Upper lobe of left lung (tissue), 6 donors: ENCODE measurements at places on chromosomes 3 and 15.

GRCh38 chr3:81530180-81530939, 231.1 kb downstream of the GBE1 start:
- DNase-seq = no peak
- H3K4me1 ChIP-seq = no peaks in the 10 kb centered on the region
- no peaks in the 10 kb centered on the region for H3K27me3 ChIP-seq
- no peak overlapping the region for H3K4me3 ChIP-seq
- peaks cover 8% of the 10 kb centered on the region for H3K36me3 ChIP-seq

DNA sequence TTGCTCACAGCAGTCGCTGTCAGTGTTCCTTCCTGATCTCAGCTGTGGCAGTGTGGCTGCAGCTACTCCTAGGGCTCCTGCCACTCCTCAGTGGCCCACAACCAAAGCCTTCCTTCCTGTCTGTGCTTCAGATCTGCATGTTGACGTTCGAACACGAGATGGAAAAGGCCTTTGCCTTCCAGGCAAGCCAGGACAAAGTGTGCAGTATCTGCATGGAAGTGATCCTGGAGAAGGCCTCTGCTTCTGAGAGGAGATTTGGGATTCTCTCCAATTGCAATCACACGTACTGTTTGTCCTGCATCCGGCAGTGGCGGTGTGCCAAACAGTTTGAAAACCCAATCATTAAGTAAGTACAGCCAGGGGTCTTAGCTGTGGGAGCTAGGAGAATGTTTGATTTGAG, 17.8 kb downstream of the MKRN2 start:
- H3K4me3 ChIP-seq = no peak overlapping the region
- no peaks in the 10 kb centered on the region for H3K27me3 ChIP-seq
- DNase-seq = no peak
- no peak overlapping the region for H3K27ac ChIP-seq

- no peaks in the 10 kb centered on the region for H3K4me1 ChIP-seq
- H3K36me3 ChIP-seq = peaks cover 94% of the 10 kb centered on the region
- H3K27ac ChIP-seq = no peak overlapping the region
- no peak for DNase-seq
These were observed 65.5 kb downstream of the CCR4 start for GRCh38 chr3:33016846-33017405.

DNA sequence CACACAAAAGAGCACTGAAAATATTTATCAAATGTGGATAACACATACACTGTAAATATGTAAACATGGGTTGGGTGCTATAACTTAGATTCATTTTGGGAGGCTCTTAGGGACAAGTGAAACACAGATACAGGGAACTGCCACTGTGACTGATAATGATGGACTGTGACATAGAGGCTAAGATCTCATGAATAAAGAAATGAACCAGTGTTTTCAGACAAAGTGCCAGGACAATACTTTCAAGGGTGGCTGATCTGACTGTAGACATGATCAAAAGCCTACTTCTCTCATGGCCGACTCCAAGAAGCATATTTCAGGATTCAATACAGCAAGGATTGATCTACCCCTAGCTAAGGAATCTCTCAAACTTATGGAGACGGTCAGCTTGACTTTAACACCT, 353.8 kb downstream of the FGF12 start:
- H3K27ac ChIP-seq = no peak overlapping the region
- no peaks in the 10 kb centered on the region for H3K4me1 ChIP-seq
- H3K36me3 ChIP-seq = no peaks in the 10 kb centered on the region

DNA sequence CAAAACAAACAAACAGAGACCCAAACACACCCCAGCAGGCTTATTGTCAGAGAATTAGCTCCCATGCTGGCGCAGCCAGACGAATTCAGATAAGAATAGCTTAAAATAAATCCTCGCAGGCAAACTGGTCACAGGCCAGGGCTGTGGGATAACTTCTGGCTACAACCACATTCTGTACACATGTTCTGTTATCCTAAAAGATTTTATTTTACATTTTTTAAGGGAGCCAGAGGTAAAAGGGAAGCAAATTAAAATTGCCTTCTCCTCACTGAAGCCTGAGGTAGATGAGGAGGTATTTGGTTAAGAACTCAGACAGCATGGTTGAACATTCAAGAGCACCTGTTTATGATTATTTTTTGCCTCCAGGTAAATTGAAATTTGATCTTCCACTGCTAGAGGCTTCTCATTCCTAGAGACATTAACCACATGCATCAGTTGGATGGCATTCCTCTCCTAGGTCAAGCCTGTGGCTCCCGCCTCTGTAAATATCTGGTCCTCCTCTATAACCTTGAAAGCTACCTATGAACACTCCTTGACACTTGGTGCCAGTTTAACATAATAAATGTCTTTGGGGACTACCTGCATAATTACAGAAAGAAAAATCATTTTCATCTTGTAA, 190.3 kb downstream of the SATB1 start:
- H3K36me3 ChIP-seq = no peaks in the 10 kb centered on the region
- no peak overlapping the region for H3K4me3 ChIP-seq
- no peak for DNase-seq
- H3K27me3 ChIP-seq = no peaks in the 10 kb centered on the region

DNA sequence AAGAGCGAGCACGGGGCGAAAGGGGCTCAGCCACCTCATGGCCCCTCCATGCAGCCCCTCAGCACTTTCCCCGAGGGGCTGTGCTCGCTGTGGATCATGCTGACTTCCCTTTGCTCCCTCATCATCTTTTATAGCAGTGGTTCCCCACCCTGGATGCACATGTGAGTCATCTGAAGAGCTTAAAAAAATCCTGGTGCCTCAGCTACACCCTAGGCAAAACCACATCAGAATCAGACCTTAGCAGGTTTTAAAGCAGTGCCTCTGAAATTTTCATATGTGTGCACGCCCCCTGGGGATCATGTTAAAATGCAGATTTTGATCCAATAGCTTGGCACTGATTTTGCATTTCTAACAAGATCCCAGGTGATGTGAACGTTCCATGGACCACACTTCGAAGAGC, 50.9 kb downstream of the FEM1B start:
- no peak for DNase-seq
- H3K4me1 ChIP-seq = no peaks in the 10 kb centered on the region
- H3K36me3 ChIP-seq = no peaks in the 10 kb centered on the region
- H3K27me3 ChIP-seq = no peaks in the 10 kb centered on the region
- H3K4me3 ChIP-seq = no peak overlapping the region
- H3K27ac ChIP-seq = no peak overlapping the region

DNA sequence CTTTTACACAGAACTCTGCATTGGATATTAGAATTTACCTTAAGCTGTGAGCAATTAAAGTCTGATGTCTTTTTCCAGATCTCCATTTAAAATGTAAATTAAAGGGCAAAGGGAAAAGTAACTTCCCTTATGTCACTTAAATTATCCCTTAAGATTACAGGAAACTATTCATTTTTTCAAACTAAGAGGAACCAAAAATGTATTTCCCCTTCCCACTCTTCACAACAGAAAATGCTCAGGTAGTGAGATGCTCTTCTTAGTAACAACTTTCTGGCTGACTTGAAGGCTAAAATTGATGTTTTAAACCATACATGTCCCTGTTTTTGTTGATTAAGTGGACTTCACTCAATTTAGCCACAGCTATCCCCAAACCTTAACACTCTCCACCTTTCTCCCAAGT, 17.6 kb downstream of the RSL24D1 start:
- no peaks in the 10 kb centered on the region for H3K4me1 ChIP-seq
- DNase-seq = no peak
- peaks cover 20% of the 10 kb centered on the region for H3K36me3 ChIP-seq

GRCh38 chr3:8518138-8518537, 16.5 kb downstream of the LMCD1 start:
- no peak overlapping the region for H3K4me3 ChIP-seq
- no peaks in the 10 kb centered on the region for H3K27me3 ChIP-seq
- no peak for DNase-seq
- H3K27ac ChIP-seq = peak overlapping the region; percentile 22
- H3K4me1 ChIP-seq = peaks cover 49% of the 10 kb centered on the region
- no peaks in the 10 kb centered on the region for H3K36me3 ChIP-seq

DNA sequence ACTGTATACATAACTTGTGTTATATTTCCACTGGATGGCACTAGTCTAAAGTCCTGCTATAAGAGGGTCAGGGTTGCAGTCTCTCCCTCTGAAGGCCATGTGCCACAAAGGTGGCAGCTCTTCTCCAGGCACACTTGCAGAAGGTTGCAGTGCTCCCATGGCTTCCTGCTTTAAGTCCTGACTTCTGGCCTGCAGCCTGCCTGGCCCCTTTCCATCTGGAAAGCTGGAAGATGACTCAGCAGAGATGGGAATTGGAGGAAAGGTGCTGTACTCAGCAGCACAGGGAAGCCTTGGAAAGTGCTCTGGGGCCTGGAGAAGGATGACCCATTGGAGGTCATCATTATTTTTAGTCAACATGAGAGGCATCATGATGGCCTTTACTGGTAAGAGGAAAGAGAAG, 40.9 kb upstream of the MRPL3 start:
- H3K27ac ChIP-seq = no peak overlapping the region
- no peak overlapping the region for H3K4me3 ChIP-seq
- no peaks in the 10 kb centered on the region for H3K4me1 ChIP-seq
- DNase-seq = peak; percentile 30
- H3K27me3 ChIP-seq = no peaks in the 10 kb centered on the region

DNA sequence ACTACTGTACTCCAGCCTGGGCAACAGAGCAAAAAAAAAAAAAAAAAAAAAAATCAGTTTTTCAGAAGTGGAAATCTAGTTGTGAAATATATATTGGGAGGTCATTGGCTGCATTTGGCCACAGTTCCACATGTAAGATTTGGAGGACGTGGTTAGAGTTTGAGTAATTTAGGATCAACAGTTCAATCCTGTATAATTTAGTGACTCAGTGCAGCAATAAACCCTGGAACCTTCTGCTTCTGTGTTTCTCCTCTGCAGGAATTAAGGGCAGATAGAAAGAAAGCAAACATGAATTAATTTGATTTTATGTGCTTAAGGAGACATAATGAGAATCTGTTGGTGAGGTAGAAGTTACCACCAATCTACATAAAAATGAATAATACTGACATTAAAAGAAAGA, 347.0 kb downstream of the PTPRG start:
- H3K27me3 ChIP-seq = no peaks in the 10 kb centered on the region
- H3K36me3 ChIP-seq = no peaks in the 10 kb centered on the region
- H3K27ac ChIP-seq = no peak overlapping the region

GRCh38 chr15:74062671-74063070, 19.7 kb downstream of the GOLGA6A start:
- H3K27ac ChIP-seq = no peak overlapping the region
- no peaks in the 10 kb centered on the region for H3K4me1 ChIP-seq
- H3K36me3 ChIP-seq = no peaks in the 10 kb centered on the region
- no peaks in the 10 kb centered on the region for H3K27me3 ChIP-seq

DNA sequence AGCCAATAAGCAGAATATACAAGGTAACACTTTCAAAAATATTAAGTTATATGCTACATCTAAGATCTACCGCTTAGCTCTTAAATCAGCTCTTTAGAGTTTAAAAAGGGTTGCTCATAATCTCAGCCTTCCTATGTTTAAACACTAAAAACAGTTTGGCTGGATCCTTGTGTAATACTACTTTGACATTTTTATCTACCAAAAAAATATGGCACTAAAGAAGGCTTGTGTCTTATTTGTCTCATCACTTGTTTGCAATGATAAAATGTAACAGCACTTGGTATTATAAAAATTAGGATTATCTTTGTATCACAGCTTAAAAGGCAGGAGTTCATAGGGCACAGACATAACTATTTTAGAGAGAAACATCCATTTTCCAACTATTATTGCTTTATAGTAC, 9.8 kb downstream of the ANKRD28 start:
- no peak overlapping the region for H3K4me3 ChIP-seq
- H3K36me3 ChIP-seq = no peaks in the 10 kb centered on the region
- no peaks in the 10 kb centered on the region for H3K4me1 ChIP-seq
- no peak overlapping the region for H3K27ac ChIP-seq
- H3K27me3 ChIP-seq = no peaks in the 10 kb centered on the region
- DNase-seq = no peak

DNA sequence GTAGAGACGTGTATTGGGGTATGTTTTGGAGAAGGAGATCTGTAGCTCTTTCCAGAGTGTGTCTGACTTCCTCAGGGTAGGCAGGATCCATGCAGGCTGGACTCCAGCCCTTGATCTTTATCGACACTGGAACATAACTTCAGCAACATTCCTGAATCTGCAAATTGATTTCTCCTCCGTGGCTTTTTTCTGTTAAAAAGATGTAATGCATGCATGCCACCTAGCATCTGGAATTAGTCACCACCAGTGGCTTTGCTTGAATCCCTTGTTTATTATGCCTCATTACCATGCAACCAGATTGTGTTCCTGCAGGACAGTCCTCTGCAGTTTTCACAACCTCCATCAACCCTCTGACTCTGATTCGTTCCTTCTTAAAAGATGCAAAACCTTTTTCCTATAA, 86.1 kb downstream of the CCNL1 start:
- no peaks in the 10 kb centered on the region for H3K27me3 ChIP-seq
- H3K4me3 ChIP-seq = no peak overlapping the region
- no peaks in the 10 kb centered on the region for H3K4me1 ChIP-seq
- no peaks in the 10 kb centered on the region for H3K36me3 ChIP-seq
- no peak overlapping the region for H3K27ac ChIP-seq

GRCh38 chr3:181773921-181774320, 62.2 kb downstream of the SOX2 start:
- H3K27ac ChIP-seq = no peak overlapping the region
- DNase-seq = no peak
- H3K4me3 ChIP-seq = no peak overlapping the region
- H3K4me1 ChIP-seq = no peaks in the 10 kb centered on the region

DNA sequence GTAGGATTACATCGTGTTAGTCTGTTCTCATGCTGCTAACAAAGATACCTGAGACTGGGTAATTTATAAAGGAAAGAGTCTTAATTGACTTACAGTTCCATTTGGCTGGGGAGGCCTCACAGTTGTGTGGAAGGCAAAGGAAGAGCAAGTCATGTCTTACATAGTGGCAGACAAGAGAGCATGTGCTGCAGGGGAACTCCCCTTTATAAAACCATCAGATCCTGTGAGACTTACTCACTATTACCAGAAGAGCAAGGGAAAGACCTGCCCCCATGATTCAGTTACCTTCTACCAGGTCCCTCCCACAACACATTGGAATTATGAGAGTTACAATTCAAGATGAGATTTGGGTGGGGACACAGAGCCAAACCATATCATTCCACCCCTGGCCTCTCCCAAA, 3.4 kb downstream of the SLC25A26 start:
- no peaks in the 10 kb centered on the region for H3K27me3 ChIP-seq
- no peak overlapping the region for H3K4me3 ChIP-seq
- no peak for DNase-seq

GRCh38 chr3:73031573-73032103, 29.8 kb upstream of the EBLN2 start:
- H3K4me3 ChIP-seq = no peak overlapping the region
- no peaks in the 10 kb centered on the region for H3K27me3 ChIP-seq
- H3K4me1 ChIP-seq = peaks cover 10% of the 10 kb centered on the region
- H3K36me3 ChIP-seq = no peaks in the 10 kb centered on the region
- no peak for DNase-seq
